Cerebellar nuclear complex (tissue), 1 donor: ENCODE measurements at places on chromosomes 5 and 9.

DNA sequence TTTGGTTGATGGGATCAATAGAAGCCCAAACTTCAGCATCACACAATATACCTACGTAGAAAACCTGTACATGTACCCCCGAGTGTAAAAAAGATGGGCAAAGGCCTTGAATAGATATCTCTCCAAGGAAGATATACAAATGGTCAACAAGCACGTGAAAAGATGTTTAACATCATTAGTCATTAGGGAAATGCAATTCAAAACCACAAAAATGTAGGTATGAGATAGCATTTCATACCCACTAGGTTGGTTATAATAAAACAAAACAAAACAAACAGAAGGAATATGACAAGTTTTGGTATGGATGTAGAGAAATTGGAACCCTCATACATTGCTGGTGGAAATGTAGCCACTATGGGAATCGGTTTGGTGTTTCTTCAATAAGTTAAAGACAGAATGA lies 33.1 kb upstream of the PPARGC1B start:
- no peak for DNase-seq

- no peak for DNase-seq
Measured at GRCh38 chr5:171801839-171802238, 16.2 kb downstream of the SMIM23 start.

- no peak for DNase-seq
Measured at GRCh38 chr9:107137495-107138202, 145.4 kb upstream of the RAD23B start.

DNA sequence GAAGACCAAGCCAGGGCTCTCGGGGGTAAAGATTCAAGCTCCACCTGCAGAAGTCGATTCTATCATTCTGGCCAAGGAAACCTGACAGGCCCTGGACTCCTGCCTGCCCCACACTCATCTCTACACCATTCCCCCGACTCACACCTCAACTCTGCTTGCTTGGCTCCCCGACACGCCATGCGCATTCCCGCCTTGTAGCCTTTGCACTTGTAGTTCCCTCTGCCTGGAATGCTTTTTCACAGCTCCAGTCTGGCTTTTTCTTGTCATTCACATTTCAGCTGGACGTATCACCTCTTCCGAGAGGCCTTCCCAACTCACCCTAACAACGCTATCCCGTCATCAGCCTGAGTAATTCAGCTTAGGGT lies 28.7 kb upstream of the HAND1 start:
- no peak for DNase-seq

DNA sequence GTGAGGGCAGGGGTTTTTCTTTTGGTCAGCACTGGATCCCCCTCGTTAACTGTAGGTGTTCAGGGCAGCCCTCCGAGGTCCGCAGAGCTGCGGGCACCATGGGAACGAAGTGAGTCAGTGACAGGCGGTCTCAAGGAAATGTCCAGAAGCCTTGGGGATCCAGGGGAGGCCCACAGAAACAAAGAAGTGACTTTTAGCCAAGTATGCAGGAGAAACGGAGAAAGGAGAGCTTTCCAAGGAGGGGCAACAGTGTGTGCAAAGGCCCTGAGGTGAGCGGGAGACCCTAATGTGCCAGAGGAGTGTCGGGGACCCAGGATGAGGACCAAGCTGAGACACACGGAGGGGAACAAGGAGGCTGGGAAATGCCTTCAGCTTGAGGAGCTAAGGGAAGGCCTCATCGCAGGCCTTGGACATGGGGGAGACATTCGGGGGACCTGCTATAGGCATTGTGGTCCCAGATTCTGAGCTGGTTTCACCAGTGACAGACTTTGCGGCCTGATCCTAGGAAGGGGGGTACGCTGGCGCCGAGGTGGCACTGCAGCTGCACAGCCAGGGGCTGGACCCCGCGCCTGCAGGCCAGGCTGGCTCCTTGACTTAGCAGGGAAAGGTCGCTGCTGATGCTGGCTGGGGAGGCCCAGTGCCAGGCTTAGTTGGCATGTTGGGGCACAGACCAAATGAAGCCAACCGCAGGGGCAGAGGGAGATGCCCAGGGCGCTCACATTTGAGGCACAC lies 3.3 kb downstream of the LTC4S start:
- no peak for DNase-seq

- no peak for DNase-seq
Measured at GRCh38 chr5:73448463-73449136, at the start of gene FOXD1. TSS of gene FOXD1 (minus strand) at chr5:73448777. CDS start at chr5:73448362, 415 bp downstream.

GRCh38 chr9:109418827-109419226 lies 79.3 kb downstream of the PTPN3 start:
- no peak for DNase-seq

GRCh38 chr5:115360046-115360685 lies 63.7 kb upstream of the CCDC112 start:
- no peak for DNase-seq

- no peak for DNase-seq
Measured at GRCh38 chr5:177365845-177366527, 8.3 kb downstream of the RGS14 start.

DNA sequence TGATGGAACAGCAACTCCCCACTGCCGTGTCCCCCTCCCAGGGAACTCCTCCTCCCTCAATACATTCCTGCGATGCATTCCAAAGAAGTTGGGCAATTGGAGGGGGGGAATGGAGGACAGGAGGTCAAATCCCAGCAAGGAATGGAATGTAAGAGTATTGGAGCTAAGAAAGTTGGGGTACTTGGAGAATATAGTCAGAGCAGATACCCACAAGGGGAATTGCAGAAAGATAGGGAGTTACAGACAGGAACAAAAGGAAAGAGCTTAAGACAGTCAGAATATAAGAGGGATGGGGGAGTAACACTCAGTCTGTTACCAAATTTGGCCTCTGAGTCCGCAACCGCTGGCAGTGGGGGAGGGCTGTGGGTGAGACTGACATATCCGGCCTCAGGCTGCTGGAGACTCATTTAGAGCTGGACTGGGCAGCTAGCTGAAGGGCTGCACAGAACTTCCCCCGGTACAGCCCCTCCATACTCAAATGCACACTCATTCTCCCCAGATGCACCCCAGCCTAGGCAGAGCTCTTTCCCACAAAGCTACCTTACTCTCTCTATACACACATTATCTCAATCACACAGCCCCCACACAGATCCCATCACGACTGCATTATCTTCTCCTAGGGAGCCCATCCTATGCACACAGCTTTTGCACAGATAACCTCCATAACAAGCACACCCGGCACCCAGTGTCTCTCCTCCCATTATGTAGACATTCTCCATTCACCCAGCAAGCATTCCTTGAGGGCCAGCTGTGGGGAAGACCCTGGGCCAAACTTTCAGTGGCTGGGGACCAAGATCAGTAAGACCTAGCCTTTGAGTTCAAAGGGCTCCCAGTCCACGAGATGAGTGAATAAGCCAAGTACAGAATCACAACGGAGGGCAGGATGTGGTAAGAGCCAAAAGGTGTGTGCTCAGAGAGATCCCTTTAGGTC lies 3.7 kb downstream of the TLN1 start:
- DNase-seq = no peak

DNA sequence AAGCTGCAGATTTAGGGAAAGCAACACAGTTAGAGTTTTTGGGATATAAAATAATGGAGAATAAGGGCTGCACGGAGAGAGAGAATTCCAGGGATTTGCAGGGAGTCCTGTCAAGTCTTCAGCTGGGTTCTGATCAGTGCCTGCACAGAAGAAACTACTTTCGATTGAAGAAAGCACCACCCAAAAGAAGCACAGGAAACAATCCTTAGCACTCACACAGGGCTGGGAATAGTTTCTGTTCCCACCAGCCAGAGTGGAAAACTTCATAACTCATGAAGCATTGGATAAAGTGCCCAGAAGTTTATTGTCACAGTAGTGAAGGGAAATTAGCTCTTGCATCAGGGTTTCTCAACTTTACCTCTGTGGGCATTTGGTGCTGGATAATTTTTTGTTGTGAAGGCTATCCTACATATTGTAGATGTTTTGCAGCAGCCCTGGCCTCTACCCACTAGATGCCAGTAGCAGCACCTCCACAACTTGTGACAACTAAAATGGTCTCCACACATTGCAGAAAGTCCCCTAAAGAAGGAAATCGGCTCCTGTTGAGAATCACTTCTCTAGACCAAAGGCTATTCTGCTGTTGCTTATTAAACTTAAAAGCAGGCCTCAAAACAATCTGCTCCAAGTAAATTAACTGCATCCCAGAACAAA lies 71.0 kb upstream of the FAM120A start:
- no peak for DNase-seq
